COR-L47 (cell line): ENCODE measurements at places on chromosomes 6 and 20.

- peak; percentile 23 for DNase-seq
Observed at GRCh38 chr6:25889877-25890853, 16.1 kb upstream of the SLC17A3 start.

- no peak for DNase-seq
Observed at GRCh38 chr6:129429956-129430355, 280.0 kb downstream of the ARHGAP18 start.

DNA sequence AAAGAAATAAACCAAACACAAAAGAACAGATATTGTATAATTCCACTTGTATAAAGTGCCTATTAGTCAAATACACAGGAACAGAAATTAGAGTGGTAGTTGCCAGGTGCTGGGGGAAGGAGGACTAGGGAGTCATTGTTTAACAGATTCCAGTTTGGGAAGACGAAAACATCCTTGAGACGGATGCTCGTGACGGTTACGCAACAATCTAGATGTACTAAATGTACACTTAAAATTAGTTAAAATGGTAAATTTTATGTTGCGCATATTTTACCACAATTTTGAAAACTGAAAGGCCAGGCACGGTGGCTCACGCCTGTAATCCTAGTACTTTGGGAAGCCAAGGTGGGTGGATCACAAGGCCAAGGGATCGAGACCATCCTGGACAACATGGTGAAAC is 111.0 kb downstream of the PKHD1 start:
- no peak for DNase-seq

- no peak for DNase-seq
Observed at GRCh38 chr6:166972101-166972500, 15.8 kb upstream of the RNASET2 start.

GRCh38 chr6:55833284-55833683 is 42.1 kb downstream of the BMP5 start:
- DNase-seq = no peak

DNA sequence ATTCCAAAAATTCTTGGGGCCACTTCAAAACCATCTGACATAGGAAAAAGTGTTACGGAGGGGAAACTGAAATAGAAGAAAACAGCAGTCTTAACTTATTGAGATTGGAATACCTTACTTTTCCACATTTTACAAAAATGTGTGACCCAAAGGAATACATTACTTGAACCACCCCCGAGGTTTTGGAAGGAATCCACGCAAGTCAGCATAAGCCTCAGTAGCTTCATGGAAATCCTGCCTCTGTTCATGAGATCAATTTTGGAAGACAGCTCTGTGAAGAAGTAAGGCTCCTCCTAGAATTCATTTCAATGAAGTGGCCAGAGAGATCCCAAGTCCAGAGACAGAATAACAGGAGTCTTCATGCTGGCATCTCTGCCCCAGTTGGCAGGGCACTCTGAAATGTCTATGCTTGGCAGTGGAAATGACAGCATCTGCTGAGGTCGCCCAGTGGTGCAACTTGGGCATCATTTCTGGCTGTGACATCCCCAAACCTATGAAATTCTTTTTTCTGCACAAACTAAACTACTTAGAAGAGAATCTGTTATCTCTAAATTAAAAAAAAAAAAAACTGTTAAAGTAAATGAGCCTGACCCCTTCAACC is 132.5 kb downstream of the EPM2A start:
- no peak for DNase-seq

- no peak for DNase-seq
Observed at GRCh38 chr6:15363164-15363522, 117.3 kb downstream of the JARID2 start.

DNA sequence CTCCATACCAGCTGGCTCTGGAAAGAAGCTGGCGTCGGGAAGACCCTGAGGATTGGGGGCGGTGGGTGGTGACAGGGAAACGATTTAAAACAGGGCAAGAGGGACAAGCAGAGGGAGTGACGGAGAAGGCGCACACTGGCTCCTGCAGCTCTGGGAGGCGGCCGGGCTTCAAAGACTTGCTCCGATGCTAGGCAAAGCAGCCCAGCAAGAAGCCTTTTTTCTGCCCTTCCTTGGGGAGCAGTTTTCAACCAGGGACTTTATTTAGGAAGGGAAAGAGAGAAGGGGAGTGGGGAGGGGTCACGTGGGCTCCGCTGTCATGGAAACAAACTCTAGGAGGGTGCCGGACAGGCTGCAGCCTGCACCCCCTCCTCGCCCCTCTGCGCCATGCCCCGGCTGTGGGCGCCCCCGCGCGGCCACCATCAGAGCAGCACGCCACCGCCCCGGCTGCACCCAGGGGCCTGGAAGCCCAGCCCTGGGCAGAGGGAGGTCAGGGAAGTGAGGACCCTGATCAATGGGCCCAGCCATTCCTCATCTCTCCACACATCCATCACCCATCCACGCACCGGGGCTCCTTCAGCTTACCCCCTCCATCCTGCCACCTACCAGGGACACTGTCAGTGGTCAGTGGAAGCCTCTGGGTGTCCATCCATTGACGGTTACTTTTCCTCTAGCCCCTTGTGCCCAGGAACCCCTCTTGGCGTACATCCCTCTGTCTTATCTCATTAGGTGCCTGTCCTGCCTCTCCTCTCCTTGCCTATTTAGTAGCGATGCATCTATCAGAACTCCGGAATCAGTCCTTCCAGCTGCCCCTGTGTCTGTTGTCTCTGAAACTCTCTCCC is 66.6 kb upstream of the CCDC167 start:
- peak; percentile 52 for DNase-seq

- no peak for DNase-seq
Observed at GRCh38 chr6:39196673-39197091, 32.6 kb downstream of the KCNK5 start.

GRCh38 chr20:57507477-57507876 is 17.5 kb downstream of the CTCFL start:
- DNase-seq = no peak

DNA sequence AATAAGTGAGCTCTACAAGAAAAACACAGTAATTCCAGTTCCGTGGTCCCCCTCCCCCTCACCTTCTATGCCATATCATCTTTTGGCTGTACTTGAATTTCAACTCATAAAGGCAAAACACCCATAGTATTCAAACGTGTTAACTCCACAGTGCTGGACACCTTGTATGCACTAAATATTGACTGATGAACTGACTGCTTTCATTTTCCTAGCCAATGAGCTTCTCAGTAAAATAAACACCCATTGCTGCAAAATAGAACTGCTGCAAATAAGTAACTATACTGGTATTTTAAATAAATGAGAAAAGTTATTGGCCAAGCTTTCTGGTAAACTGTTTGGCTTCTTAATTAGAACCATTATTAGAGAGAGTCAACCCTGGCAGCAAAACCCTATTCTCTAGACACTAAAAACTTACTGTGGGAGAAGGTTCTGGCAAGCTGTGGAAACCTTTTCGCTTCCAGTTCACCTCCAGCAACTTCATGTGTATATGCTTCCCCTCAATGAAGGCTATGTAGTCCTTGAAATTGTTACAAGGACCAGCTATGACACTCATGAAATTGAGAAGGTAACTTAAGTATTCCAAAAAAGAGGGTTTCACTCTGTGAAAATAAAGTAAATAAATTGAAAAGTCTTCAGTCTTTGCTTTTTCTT is 86.0 kb downstream of the MBOAT1 start:
- no peak for DNase-seq

DNA sequence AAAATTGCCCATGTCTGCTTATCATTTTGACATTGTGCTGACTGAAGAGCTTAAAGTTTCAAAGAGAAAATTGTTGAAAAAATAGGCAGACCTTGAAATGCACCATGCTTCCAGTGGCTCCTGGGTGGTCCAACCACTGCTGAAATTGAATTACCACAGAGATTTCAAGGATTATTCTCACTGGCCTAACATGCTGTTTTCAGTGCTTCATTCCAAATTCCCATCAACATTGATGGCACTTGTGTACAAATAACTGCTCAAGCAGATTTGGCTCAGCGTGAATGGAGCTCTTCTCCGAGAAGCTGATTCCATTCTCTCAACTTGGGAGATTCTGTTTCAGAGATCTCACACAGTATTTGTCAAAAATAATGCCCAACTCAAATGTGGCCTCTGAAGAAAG is 75.5 kb downstream of the LAMA4 start:
- no peak for DNase-seq

GRCh38 chr6:18327626-18328025 is 59.5 kb upstream of the RNF144B start:
- DNase-seq = no peak

GRCh38 chr6:162177746-162178145 is 549.8 kb downstream of the PRKN start:
- peak; percentile 1 for DNase-seq

- no peak for DNase-seq
Observed at GRCh38 chr6:89489078-89489477, 56.1 kb downstream of the ANKRD6 start.

DNA sequence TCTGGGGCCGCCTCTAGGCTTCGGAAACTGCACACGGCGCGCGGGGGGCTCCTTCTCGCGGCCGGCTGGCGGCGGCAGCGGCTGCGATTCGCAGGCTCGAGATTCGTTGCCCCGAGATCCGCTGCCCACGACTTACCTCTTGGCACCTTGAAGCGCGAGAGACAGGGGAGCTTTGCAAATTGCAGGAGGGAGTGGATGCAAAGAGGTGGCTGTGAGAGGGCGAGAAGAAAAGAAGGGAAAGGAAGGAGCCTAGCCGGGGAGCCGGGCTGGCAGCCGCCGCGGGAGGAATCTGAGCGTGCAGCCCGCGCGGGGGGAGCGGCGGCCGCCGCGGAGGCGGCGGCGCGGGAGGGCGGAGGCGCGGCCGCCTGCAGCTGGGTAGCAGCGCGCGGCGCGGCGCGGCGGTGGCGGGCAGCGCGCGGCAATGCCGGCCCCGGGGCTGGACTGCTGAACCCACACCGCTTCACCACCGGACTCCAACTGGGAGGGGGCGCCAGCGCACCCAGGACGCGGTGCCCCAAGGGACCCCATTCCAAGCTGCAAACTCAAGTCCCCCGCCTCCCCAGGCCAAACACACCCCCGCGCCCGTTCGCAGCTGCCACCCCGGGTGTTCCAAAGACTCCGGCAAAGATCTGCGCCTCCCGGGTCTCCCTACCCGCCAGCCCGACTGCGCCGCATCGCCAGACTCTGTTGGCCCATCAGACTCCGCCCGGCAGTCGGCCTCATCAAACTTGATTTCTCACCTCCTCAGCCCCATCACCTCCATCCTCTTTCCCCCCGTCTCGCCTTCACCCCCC is 44.2 kb upstream of the SUPT3H start:
- DNase-seq = peak; percentile 29

DNA sequence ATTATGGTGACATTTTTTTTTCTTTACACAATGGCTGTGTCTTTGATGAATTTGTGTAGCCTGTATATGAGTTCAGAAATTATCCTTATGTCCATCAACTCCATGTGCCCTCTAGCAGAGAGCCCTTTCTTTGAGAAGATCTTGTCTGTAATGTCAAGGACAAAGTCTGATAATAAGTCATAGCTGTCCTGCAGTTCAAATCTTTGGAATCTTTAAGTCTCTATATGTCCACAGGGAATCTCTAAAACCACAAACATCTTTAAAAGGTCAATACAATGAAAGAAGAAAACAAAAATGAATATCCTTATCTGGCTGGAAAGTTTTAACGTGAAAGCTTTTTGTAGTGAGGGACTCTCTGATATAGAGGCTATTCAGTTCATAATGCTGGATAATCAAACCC is 16.9 kb upstream of the TMEM14A start:
- no peak for DNase-seq

DNA sequence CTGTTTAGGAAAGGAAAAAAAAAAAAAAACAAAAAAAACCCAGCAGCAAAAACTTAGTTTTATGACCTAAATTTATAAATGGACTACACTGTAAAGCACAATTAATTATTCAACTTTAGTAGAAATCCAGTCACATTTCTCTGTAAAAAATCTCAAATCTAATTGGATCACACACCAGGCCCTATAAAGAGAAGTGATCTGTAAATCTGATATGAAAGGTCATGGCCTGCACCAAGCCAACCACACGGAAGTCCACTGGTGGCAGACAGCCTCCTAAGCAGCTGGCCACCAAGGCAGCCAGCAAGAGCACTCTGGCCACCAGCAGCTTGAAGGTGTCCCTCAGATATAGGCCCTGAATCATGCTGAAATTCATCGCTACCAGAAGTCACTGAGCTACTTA is 131.6 kb downstream of the HFE start:
- DNase-seq = no peak

DNA sequence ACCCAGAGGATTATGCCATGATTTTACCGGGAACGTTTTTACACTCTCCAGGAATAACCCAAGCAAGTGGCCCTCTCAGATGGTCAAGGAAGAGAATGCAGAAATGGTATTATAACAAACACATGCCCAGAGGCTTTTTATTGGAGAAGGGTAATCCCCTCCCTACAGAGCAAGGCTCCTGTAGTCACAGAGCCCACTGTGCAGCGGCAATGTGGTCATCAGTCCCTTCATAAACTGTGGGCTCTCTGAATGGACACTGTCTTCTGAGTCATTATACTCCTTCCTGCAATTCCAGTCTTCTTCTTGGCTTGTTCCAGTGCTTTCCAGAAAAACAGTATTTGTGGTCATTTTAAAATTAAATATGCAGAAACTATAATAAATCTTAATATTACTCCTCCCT is 74.7 kb downstream of the LAMA4 start:
- no peak for DNase-seq

GRCh38 chr6:51996296-51996947 is 91.0 kb downstream of the PKHD1 start:
- no peak for DNase-seq

DNA sequence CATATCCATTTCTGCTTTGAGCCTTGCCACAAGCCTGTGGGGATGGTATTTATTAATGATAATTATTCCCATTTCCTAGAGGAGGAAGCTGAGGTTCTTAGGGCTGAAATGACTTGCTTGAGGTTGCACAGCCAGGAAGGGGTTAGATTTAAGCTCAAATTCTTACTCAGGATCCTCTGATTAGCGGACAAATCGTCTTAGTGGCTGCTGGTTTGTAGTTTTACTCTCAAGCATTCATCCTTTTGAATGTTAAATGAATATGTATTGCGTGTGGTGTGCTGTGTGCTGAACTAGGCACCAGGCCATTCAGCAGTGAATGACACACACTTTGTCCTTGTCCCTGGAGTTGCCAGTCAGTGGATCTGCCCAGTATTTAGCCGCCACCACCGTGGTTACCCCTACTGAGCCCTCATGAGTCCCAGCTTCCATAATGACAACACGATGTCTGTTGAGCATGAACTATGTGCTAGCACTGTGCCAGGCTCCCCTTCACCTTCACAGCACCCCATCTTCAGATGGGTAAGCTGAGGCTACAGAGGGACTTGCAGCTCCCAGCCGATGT is 10.0 kb downstream of the PACSIN1 start:
- no peak for DNase-seq

GRCh38 chr6:683742-684440 is 9.0 kb downstream of the EXOC2 start:
- peak; percentile 66 for DNase-seq

- DNase-seq = no peak
Observed at GRCh38 chr6:65745614-65746013, 38.6 kb upstream of the EYS start.

- no peak for DNase-seq
Observed at GRCh38 chr6:158631678-158632537, 12.6 kb downstream of the DYNLT1 start.

- no peak for DNase-seq
Observed at GRCh38 chr6:146850981-146851380, 252.2 kb downstream of the ADGB start.

- no peak for DNase-seq
Observed at GRCh38 chr20:63496596-63497120, 2.2 kb downstream of the EEF1A2 start.

GRCh38 chr20:31569163-31570020 is 35.7 kb upstream of the ID1 start:
- DNase-seq = peak; percentile 43
